ENCODE measurements at places on chromosomes 6 and 20.

- DNase-seq = no peak
Observed at GRCh38 chr20:58694241-58695083, 1.9 kb downstream of the NPEPL1 start.

GRCh38 chr20:25397096-25397495, 6.5 kb upstream of the ABHD12 start:
- DNase-seq = no peak

- DNase-seq = no peak
Observed at GRCh38 chr6:167745670-167746389, 80.9 kb upstream of the AFDN start.

- no peak for DNase-seq
Observed at GRCh38 chr20:6836821-6837374, 69.4 kb downstream of the BMP2 start.

- no peak for DNase-seq
Observed at GRCh38 chr6:69868252-69868804, 2.0 kb downstream of the COL19A1 start.

DNA sequence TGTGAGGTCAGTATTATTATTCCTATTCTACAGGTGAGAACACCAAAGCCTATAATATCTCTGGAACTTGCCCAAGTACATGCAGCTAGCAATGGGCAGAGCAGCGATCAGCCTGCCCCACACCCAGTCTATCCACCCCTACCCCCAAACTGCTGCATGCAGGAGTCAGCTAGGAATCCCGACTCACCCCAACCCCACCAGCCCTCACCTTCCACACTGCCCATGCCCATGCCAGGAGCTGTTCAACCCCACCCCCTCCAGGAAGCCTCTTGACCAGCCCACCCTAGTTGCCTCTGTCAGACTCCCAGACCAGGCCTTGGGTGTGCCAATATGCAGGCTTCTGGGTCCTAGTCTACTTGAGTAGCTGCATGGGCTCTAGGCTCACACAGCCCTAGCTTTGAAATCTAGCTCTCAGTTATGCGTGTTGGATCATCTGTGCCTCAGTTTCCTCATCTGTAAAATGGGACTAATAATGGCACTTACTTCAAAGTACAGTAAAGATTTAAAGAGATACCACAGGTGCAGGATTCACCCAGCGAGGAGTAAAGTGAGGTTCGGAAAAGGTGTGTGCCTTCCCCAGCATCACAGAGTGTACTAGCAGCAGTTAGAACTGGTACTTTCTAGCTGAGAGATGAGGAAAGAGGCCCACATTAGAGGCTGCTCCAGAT, 173.2 kb downstream of the VEGFA start:
- no peak for DNase-seq

DNA sequence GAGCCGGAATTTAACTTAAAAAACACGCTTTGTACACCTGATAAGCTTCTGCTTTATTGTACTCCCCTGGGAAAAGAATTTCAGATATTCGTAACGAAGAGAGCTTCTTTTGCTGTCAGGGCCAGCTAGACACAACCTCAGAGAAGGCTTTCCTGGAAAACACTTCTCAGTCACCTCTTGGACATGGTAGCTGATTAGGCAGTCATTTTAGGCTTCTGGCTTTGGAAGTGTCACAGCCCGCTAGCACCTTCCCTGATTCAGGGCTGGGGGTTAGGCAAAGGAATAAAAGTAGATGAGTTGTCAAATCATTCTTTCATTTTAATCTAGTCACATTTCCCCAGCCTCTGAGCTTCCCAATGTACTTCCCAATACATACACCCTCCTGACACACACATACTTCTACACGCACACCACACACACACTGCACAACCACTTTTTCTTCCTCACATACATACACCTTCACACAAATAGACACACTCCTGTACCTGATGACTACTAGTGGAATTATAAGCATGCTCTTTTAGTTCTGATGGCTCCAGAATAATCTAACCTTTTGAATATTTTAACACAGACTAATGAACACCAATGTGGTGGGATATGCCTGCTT, 34.9 kb upstream of the TINAG start:
- DNase-seq = no peak

DNA sequence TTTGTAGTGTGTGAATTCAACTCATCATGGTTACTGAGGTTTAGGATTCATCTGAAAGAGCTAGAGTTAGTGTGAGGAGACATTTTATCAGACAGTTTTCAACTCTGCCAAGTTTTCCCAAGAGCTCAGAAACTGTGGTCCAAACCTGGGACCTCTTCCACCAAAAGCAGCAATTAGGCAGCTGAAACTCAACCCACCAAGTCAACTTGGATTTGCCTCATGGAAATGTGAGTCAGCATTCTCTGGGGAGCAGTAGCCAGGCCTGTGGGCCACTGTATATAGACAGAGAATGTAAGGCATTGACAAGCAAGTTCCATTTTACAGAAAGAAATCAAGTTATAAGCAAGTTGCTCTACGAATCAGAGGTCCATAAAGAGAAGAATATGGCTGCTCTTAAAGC, 178.8 kb upstream of the HDDC2 start:
- no peak for DNase-seq

- DNase-seq = no peak
Observed at GRCh38 chr20:52817511-52817910, 154.6 kb upstream of the TSHZ2 start.

DNA sequence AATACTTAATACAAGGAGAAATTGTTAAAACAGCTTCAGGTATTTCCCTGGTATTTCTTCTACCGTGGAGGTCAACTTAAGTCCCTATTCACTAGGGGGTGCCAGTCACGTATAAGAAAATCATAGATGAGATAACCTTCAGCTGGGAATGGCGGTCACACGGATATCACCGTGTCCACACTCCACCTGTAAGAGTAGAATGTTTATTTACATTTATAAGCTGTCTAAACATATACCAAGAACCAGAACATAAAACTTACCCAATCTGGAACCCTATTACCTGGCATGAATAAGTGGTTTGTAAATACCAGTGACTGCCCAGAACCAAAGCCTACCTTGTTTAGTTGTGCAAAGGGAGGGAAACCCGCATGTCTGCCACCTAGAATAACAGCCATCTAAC, 1.9 kb upstream of the ELOVL4 start:
- DNase-seq = no peak

DNA sequence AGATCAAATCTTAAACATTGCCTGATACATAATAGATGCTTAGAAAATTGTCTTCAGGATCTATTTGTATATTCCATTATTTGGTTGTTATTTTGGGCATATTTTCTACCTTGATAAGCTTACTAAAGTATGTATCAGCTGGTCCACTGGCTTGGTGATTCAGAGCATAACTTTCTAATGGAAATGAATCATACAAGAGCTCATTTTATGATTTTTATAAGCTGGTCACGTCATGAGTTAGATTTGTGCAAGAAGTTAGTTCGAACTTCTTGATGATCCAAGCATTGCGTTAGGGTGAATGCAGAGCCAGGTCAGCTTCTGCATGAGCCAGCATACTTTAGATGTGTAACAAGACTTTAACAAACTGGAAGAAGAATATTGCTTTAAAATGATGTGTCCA, 144.5 kb upstream of the FLRT3 start:
- DNase-seq = peak; percentile 2

DNA sequence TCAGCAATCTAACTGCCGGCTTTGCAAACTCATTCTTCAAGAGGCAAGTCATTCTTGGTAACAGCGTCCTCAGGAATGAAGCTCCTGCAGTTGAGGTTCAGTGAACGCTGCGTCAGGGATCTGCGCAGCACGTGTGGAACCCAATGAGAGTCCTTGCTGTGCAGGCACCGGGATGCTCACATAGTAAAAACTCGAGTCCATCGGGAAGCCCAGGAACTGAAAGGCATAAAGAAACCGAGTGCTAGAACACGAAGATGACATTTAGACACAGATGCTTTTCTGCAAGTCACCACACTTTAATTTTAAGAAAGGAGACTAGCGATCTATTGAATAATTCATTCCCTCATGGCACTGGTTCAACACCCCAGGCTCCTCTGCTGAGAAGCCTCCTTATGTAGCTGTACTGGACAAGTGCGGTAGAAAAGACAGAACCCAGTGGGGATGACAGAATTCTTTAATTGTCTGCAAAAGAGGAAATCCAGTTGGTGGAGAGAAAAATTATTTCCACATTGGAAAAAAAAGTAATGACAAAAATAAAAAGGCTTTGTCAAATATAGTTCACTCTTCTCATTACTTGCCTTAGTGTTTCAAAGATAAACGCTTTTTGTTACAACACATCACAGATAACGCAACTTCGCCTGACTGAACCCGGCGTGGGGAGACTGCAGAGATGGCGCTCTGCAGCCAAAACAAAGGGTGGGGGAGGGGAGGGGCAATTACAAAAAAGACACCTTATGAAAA, 1.9 kb upstream of the AFDN start:
- DNase-seq = no peak

GRCh38 chr6:9745966-9746365, 668.9 kb downstream of the TFAP2A start:
- DNase-seq = no peak

- peak; percentile 12 for DNase-seq
Observed at GRCh38 chr6:3919130-3919628, 70.0 kb downstream of the FAM50B start.

DNA sequence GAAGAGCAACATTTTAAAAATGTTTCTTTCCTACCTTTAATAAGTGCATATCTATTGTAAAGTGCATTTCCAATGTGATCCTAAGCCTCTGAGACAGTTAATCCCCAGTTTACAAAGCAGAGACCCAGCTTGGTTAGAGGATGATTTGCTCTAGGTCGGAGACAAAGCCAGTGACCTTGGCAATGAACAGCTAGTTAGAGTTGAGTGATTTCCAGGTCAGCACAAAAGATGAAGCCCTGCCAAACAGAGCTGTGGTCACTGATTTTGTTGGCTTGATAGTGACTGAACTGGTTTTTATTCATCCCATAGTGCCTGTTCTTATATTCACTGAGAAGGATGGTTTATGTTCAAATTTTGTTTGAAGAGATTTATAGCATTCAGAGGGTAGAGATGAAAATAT, 56.6 kb upstream of the CD83 start:
- DNase-seq = no peak

DNA sequence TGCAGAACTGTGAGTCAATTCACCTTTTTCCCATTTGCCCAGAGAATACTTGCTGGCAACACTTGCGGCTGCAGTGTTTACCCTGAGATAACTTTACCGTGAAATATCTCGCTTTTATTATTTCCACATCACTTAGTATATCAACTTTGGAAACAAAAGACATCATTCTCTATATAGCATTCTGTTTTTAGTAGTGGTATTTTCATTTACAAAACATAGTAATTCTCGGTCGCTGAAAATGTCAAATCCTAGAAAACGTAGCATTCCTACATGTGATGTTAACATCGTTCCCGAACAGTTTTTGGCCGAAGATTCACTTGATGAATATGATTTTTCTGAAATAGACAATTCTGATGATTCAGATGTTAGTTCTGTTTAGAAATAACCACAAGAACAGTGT, 52.0 kb downstream of the NHLRC1 start:
- no peak for DNase-seq

GRCh38 chr6:38316099-38316868, 323.4 kb downstream of the BTBD9 start:
- DNase-seq = no peak

DNA sequence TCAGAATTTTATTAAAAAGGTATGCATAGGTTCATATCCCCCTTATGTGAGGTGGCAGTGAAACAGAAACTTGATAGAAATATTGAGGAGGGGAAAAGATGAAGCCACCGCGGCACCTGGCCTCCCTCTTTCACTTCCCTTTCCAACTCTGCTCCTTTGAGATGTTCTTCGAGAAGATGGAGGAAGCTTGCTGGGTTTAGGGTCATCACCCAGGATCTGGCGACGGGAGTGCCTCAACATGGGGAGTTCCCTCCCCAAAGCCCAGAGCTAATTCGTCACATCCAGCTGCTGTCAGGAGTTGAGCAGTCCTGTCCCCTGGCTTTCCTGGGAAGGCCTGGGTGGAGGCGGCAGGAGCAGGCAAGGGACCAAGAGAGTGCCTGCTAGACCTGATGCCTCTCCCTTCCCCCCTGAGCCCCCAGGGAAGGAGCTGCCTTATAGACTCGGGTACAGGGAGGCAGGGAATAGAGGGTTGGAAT, 29.1 kb downstream of the RREB1 start:
- DNase-seq = no peak

- DNase-seq = no peak
Observed at GRCh38 chr20:41475503-41475902, 108.9 kb upstream of the EMILIN3 start.

DNA sequence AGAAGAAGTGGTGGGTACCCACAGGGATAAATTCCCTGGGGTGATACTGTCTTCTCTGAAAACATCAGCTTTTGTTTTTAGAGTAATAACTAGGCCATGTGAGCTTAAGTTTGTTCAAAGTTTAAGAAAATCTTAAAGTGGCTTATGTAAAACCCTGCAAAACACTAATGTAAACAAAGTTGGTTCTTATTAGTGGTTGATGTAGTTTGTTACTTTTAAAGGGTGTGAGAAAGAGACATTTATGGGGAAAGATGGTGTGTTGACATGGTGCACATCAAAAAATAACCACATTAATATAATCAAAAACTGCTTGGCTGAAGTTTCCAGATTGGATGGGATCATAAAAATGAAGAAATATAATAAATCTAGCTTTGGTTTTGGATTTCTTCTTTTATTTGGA, 119.9 kb downstream of the LAMP5 start:
- DNase-seq = no peak

GRCh38 chr20:39270837-39271604, 308.9 kb downstream of the DHX35 start:
- no peak for DNase-seq

All from T1000 (cell line).